ENCODE measurements at places on chromosomes 2 and 18.

GRCh38 chr2:85195956-85196355 lies 62.8 kb downstream of the TCF7L1 start:
- DNase-seq, result no peak

GRCh38 chr2:11907190-11907589 lies 160.8 kb downstream of the LPIN1 start:
- no peak for DNase-seq

DNA sequence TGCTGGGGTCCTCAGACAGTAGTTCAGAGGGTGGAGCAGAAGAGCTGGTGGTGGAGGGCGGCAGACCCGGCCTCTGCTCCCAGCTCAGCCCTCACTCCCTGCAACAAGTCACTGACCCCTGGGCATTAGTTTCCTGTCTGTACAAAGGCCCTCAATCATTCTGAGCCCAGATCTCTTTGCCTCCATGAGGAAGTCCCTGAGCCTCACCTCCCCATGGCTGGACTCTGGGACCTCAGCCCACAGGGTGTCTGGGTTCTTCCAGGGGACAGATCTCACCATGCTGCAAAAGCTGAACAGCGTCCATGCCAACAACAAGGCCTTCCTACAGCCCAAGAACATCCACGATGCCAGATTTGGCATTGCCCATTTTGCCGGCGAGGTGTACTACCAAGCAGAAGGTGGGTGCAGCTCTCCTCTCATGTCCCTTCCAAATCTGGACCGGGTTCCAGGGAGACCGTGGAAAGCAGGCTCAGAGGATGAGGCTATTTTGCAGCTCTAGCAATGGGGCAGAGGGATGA lies 49.1 kb downstream of the MYO7B start:
- DNase-seq, result no peak

- DNase-seq, result no peak
Observed at GRCh38 chr2:183068561-183068960, 10.0 kb upstream of the DUSP19 start.

DNA sequence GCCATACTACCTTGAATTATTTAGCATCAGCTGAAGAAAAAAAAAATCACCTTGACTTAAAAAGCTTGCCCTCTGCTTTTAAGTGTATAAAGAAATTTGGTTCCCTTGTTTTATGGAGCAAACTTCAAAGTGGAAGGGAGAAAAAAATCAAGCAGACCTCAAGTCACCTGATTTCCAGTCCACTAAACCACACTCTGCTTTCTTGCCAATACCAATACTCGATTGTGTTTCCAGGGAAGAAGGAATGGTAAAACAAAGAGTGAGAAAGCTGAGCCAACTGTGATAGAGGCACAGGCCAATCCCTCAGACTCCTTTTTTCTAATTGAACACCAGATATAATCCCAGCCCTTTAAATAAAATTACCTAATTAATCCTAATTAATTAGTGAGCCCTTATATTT lies 587.3 kb downstream of the ARHGAP15 start:
- no peak for DNase-seq

- no peak for DNase-seq
Observed at GRCh38 chr18:7020995-7021777, 96.4 kb downstream of the LAMA1 start.

DNA sequence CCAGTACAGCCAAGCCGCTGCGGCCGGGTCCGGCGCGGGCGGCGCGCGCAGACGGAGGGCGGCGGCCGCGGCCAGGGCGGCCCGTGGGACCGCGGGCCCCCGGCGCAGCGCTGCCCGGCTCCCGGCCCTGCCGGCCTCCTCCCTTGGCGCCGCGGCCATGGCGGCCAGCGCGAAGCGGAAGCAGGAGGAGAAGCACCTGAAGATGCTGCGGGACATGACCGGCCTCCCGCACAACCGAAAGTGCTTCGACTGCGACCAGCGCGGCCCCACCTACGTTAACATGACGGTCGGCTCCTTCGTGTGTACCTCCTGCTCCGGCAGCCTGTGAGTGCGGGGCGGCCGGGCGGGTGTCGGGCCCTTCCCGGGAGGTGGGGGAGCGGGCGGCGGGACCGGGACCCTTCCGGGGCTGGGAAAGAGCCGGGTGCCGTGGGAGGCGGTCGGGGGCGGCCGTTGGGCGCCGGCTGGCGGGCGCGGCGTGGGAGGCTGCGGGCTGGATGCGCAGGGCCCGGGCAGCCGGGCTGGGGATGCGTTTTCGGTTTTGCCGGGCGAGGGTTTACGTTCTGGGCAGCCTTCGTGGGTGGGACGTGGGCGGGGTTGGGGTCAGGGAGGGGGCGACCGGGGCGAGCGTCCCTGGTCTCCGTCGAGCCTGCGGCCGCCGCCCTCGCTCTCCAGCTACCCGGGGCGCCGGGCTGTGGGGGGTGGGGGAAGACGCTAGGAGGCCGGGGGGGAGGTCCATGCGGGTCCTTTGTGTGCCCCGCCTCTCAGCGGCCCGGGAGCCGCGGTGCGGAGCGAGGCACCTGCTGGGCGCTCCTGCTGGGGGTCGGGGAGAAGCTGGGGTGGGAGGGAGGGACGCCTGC lies 537 bp downstream of the AGFG1 start:
- DNase-seq, result no peak

DNA sequence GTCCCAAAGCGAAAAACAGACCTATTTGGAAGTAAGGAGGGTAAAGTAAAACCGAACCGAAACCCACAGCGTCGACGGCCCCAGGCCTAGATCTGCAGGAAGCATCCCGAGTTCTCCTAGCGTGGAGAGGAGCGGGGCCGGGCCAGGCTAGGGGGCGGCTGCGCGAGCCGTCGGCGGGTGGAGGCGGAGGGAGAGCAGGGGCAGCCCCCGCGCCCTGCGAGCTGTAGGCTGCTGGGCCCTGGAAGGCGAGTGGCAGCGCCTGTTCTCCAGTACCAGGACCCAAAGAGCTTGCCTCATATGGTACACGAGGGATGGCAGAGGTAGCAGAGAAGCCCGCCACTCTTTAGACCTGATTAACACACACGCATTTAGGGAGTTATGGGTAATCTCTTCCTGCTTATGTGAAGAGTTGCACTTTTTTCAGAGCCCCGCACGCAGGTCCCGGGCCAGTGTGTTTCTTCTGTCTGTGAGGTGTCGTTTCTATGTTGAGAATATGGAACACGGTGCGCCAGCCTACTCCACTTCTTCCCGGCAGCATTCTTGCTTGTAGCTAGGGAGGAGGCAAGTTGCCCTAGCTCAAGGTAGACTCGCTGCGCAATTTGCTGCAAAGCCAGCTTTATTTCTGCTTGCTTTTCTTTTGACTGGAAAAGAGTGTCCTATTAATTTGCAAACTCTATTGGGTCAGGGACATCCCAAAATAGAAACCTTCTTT lies 71.1 kb downstream of the ARHGEF33 start:
- DNase-seq, result no peak

- DNase-seq, result no peak
Observed at GRCh38 chr2:73238976-73239375, 4.9 kb downstream of the CCT7 start.

DNA sequence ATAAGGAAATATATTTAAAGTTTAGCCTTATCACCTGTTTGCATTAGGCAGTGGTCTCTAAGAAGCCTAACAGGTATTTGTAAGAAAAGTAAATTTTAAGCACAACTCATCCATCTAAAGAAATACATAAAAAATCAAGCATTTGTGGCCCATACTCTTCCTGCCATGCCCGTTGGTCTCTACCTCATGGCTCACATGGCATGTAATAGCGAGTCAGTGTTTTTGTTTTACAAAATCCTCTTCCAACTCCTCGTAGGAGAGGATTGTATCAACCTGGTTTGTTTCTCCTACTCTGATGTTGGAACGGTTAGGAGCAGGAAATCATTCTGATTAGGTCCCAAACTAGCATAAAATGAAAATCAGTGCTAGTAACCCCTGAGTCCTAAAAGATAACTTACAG lies 91.8 kb downstream of the FMNL2 start:
- DNase-seq, result no peak

GRCh38 chr2:84085562-84085961 lies 373.5 kb downstream of the SUCLG1 start:
- DNase-seq, result no peak

- DNase-seq, result no peak
Observed at GRCh38 chr2:152303951-152304350, 31.0 kb upstream of the FMNL2 start.

DNA sequence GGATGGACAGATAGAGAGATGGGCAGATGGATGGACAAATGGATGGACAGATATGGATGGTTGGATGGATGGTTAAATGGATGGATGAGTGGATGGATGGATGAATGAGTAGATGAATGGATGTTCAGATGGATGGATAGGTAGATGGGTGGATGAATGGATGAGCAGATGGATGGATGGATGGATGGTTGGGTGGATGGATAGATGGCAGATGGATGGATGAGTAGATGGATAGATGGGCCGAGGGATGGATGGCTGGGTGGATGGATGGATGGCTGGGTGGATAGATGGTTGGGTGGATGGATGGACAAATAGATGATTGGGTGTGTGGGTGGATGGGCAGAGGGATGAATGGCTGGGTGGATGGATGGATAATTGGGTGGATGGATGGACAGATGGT lies 98.9 kb upstream of the OTOS start:
- DNase-seq, result no peak

DNA sequence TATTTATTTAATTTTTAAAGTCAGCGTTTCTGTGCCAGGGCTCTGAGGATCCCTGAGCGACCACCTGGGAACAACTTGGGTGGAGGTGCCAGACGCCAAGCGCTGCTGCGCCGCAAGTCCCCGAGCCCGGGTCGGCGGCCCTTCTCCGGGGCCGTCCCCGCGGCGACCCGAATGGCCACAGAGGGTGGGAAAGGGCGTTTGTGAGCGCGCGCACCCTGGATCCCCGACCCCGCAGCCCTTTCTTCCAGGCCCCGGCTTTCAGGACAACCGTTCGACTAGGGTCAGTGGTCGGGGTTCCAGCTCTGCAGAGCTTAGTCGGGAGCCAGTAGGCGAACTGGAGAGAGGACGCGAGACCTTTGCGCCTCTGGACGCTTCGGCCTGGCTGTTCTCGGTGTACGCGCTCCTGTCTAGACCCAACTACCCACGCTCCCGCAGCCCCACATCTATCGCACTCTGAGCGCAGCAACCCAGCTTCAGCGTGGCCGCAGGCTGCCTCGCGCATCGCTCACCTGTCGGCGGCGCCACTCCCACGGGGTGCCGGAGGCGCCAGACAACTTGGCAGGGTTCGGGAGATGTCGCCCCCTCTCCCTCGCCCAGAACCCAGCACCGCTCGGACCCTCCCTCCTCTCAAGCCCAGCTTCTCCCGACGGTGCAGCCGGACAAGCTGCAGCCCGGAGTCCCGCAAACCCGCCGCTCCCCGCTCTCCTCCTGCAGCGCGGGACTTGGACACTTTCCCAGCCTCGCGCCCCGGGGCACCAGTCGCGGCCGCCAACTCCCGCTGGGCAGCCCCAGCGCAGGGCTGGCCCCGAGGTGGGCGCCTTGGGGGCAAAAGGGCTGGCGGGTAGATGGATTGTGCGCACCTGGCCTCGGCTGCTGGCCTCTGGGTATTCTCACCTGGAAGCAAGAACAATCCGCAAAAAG lies 758 bp downstream of the LYPD1 start:
- DNase-seq, result no peak

GRCh38 chr2:43325107-43325811 lies 98.9 kb upstream of the ZFP36L2 start:
- DNase-seq, result no peak

DNA sequence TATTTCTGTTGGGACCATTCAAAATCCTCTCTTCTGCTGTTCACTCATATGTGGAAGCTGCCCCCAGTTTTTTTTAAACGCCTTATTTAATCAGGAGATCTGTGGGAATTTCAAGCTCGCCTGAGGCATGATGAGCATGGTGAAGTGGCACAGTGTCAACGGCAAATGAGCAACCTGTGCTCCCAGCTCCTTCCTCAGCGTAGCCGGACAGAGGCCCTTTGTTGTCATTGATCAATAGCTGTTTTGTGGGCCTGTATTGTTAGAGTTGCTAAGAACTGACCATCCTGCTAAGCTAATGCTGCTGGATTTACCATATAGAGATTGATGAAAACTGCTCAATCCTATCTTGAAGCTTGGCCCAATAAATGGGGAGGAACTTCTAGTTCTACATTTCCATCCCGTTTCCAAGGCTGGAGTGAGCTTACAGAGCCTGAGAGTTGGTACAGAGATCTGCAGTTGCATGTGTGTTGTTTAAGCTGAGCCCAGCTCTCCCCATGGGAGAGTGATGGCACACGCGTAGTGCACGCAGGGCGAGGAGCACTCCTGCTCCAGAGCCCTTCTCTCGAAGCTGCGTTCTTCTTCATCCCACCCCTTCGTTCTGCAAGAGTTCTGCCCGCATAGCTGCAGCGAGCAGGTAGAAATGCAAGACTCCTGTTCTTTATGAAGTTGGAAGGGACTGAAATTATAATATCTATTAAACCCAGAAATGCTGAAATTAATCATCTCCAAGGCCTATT lies 108.8 kb downstream of the RTN4 start:
- no peak for DNase-seq

GRCh38 chr2:35503738-35504199 lies 851.8 kb upstream of the CRIM1 start:
- no peak for DNase-seq

GRCh38 chr2:176516051-176516602 lies 246.9 kb downstream of the MTX2 start:
- no peak for DNase-seq

- DNase-seq, result no peak
Observed at GRCh38 chr18:24539866-24540617, 79.6 kb downstream of the HRH4 start.

- no peak for DNase-seq
Observed at GRCh38 chr2:119417908-119418307, 13.7 kb upstream of the TMEM37 start.

DNA sequence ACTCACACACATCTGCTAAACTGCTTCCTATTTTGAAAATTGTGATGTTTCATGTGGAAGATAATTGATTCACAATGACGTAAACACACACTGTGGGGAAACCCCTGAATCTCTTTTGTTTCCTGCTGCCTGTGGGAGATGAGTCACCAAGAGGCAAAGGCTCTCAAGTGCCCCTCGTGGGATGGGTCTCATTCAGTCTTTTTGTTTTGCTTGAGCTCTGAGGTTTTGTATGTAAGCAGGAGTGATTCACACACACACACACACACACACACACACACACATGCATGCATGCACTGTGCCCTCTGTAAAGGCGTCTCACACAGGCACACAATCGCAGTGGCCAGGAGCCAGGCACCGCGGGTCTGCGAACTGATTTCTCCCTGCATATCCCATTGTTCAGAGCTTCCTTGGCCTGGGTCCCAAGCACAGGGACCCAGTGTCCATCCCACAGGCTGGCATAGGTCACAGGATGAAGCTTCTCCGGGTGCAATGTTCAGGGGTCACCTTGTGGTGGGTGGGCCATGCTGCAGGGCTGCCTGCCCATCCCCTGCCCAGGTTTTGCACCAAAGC lies 12.1 kb upstream of the ARHGEF4 start:
- peak; percentile 87 for DNase-seq

GRCh38 chr2:55106148-55106547 lies 55.9 kb upstream of the RTN4 start:
- DNase-seq, result no peak

- no peak for DNase-seq
Observed at GRCh38 chr18:45687621-45688020, 36.4 kb upstream of the SLC14A1 start.

GRCh38 chr2:102000813-102001766 lies 9.3 kb downstream of the IL1R2 start:
- no peak for DNase-seq
